ENCODE measurements at places on chromosomes 12 and 14.

DNA sequence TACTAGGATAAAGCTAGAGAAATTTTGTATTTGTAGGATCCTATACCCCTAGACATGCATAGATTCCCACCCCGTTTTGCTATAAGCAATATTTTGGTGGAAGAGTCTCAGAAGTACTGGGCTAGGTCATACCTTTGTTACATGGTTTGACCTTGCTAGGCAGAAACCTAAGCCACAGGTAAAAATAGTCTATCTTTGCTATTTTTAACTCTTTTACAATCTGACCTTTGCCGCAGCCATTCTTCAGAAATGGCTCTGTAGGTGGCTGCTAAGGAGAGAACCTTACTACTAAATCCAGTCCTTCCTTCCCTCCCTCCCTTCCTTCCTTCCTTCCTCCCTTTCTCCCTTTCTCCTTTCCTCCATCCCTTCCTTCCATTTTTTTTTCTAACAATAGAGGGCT lies 242.9 kb upstream of the SEL1L start:
- DNase-seq, result no peak

DNA sequence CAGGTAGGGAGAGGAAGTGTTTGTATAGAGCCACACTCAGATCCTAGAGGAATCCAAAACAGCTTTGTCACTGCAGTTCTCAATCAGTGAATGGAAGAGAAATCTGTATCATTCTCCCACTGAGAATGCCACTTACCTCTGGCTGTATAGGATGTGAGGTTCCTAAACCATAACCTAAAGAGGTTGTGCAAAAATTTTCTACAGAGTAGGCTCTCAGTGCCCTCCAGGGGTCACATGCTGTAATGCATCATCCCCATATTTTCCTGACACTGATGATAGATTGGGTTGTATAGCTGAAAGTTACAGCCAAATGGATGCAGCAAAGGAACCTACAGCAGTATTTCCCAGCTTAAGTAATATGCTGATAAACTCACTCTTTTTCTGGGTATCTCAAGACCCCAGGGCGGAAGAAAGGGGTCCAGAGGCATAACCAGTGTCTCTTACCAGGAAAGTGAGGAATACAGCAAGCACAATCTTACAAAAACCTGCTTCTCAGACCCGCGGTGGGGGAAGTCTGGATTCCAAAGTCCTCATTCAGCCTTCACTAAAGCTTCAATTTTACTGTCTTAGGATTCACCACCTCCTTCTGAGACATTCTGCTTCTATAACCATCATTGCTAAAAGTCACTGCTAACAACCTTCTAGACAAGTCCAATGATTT lies 3.8 kb downstream of the BCDIN3D start:
- DNase-seq, result no peak

DNA sequence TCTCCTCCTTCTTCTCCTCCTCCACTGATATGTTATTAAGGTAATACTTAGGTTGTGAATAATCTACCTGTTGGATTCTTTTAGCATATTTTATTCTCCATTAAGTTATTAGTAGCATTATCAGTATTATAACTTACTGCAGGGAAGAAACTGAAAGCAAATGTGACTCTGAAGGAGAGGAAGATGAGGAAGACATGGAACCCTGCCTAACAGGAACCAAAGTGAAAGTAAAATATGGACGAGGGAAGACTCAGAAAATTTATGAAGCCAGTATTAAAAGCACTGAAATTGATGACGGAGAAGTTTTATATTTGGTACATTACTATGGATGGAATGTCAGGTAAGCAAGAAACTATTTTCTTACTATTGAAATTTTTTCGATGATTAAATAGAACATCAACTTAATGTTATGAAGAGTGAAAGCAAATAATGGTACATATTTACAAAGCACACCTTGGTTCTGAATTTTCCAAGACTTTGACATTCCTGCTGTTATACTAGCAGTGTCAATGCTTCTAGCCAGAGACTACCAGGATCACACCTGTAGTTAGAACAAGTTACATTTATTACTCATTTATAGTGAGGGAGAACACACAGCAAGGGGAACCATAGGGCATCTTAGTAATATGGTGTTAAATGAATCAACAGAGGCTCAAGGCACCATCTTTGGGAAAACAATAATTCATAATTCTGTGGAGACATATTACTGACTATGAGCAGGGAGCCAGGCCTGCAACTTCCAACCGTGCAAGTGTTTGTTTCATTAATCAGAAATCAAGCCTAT lies 42.0 kb upstream of the TOMM20L start:
- DNase-seq, result no peak

DNA sequence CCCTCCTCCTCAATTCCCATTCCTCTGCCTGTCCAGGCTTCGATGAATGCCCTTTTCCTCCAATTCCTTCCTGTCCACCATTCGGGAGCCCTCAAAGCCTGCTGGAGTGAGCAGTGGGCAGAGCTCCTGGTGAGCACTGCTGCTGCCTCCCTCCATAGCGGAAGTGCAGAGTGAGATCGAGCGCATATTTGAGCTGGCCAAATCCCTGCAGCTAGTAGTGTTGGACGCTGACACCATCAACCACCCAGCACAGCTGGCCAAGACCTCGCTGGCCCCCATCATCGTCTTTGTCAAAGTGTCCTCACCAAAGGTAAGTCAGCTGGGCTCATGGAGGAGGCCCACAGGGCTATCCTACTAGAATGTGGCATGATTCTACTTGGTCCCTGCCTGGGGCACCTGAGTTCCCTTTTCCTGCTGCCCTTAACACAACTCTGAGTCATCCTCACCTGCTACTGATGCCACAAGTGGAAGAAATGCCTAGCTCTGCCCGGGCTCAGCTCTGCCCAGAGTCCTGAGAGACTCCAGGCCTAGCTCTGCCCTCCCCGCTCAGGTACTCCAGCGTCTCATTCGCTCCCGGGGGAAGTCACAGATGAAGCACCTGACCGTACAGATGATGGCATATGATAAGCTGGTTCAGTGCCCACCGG lies 8.0 kb downstream of the CACNB3 start:
- DNase-seq, result no peak

GRCh38 chr12:27794818-27795584 lies 15.0 kb upstream of the MANSC4 start:
- no peak for DNase-seq

DNA sequence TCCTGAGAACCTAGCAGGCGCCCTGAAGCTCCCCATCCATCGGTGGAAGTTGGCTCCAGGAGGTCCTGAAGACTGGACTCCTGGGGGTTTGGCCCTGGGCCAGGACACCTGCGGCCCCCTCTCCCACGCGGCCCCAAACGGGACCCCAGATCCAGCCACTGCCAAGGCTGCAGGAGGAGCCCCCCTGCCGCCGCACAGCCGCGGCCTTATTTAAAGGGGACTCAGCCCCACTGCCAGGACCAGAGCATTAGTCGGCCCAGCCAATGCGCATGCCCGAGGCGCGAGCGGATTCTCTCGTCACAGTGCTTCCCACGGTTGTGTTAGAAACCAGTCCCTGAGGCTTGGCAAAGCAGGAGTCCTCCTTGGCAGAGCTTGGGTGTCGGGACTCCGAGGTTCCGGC lies 775.2 kb upstream of the ALG10B start:
- DNase-seq, result no peak

DNA sequence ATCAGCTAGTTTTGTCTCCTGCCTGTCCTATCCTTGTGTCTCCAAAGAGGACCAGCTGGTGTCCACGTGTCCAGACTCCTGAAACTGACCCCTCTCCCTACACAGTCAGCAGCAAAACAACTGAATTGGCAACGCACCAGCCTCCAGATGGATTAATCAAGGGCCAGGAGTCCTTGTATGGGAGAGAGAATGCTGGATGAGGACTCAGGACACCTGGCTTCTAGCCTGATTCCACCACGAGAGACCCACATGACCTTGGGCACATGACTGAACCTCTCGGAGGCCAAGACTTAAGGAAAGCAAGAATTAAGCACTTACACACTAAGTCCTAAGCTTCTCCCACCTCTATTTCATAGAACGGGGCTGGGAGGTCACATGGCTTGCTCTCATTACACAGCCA lies 60.4 kb upstream of the CMKLR1 start:
- no peak for DNase-seq

DNA sequence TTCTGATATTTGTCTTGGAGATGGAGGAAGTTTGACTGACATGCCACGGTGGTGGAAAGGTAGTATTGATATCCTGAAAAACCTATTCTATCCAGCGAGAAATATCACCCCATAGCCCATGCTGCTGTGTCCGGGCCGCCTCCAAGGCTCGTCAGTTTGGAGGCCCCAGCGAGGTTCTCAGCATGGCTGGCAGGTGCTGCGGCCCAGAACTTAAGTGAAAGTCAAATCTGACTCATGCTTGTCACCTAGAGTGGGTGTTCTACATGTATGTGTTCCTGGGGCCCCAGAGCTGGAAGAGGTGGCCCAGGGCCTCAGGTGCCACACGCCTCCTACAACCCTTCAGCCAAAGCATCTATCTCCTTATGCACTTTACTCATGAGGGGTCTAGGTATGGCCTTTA lies 92.9 kb downstream of the GCH1 start:
- DNase-seq, result no peak

GRCh38 chr14:101972126-101972866 lies 7.9 kb downstream of the DYNC1H1 start:
- DNase-seq, result no peak

DNA sequence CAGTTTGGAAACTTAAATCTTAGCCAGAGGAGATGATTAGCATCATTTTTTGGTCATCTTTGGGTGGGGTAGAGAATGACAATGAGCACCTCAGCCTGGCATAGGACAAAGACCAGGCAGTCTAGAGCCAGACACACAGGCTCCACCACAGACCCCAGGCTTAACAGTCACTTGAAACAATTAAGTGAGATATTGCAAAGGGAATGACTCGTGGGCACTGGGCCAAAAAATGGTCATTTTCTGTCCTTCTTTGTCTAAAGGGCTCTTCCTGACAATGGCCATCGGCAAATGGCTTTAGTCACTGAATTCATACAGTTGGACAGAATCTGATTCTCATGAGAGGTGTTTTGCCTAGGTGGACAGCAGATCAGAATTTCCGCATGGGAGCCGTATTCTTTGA lies 78.0 kb upstream of the DICER1 start:
- no peak for DNase-seq

GRCh38 chr12:129606239-129606638 lies 297.6 kb downstream of the TMEM132D start:
- no peak for DNase-seq

GRCh38 chr14:74325446-74325845 lies 22.7 kb upstream of the ABCD4 start:
- DNase-seq, result no peak

DNA sequence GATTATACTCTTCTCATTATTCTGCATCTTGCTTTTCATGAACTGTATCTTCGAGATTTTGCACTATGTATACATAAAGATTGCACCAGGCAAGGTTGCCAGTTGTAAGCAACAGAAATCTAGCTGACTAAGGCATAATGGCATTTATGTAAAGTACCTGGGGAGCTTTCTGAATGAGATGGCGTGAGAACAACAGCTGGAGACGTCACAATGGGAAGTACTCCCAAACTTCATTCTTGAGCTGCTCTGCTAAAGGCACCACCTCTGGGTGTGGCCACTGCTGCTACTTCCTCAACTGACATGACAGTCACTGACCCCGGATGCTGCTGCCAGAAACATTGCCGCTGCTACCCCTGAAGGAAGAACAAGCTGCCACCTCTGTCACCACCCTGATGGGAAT lies 220.7 kb downstream of the NOVA1 start:
- DNase-seq, result no peak

All from stimulated activated CD4-positive, alpha-beta T cell treated with anti-CD3 and anti-CD28 coated beads, Interleukin-15, amount 100 ng/mL, for 1 hour (primary cell).